ENCODE measurements at places on chromosomes 13 and 19. TPM values are rescaled to one million over a fixed set of nuclear protein-coding genes. Genes with fewer than 3 reads are reported as not detected.

The S1PR5 gene
- 2.4 TPM for total RNA-seq

The CBARP gene
- 3.3 TPM for total RNA-seq

The ICAM4 gene
- total RNA-seq, result not detected

The POSTN gene
- total RNA-seq, result not detected

The SHD gene
- total RNA-seq, result 0.11 TPM

The ZNF611 gene
- 12.7 TPM for total RNA-seq

The ZIC2 gene
- total RNA-seq, result not detected

The FCER2 gene
- total RNA-seq, result not detected

The KCNJ14 gene
- total RNA-seq, result 2.2 TPM

The DACT3 gene
- total RNA-seq, result 1.9 TPM

The ZNF155 gene
- 4.4 TPM for total RNA-seq

The FUZ gene
- total RNA-seq, result 10.9 TPM

The AMER2 gene
- total RNA-seq, result not detected

The DHRS12 gene
- total RNA-seq, result 1.2 TPM

The CEACAM21 gene
- not detected for total RNA-seq

The GPR4 gene
- 3.1 TPM for total RNA-seq

The RTBDN gene
- 3.7 TPM for total RNA-seq

The DMKN gene
- 144 TPM for total RNA-seq

The CYSLTR2 gene
- not detected for total RNA-seq

The ZNF793 gene
- not detected for total RNA-seq

The SIN3B gene
- total RNA-seq, result 46.4 TPM

The VSTM2B gene
- not detected for total RNA-seq

The GRIK5 gene
- total RNA-seq, result not detected

The LRRC63 gene
- 0.26 TPM for total RNA-seq

The LILRB4 gene
- total RNA-seq, result not detected

The CRX gene
- not detected for total RNA-seq

The LACC1 gene
- total RNA-seq, result 1.2 TPM

The C13orf42 gene
- not detected for total RNA-seq

The SOX1 gene
- not detected for total RNA-seq

The CLASRP gene
- 38.9 TPM for total RNA-seq

The F10 gene
- total RNA-seq, result not detected
